ENCODE measurements at places on chromosomes 5 and 9.
A peak's percentile ranks its signal among the peaks of the same experiment; 100 is the strongest.

DNA sequence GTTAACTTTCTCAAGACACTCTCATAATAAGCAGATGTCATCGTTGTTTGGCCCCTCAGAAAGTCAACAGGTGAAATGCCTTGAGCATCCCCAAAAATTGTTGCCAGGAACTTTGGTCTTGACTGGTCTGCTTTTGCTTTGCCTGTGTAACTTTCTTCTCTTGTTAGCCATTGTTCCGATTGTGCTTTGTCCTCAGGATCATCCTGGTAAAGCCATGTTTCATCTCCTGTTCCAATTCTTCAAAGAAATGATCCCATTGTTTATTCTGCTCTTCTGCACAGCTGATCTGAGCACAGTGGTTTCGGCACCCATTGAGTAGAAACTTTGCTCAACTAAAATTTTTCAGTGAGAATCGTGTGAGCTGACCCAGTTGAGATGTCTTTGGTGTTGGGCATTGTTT, 8.1 kb upstream of the ZBED3 start:
- DNase-seq, result no peak

- no peak for DNase-seq
Observed at GRCh38 chr5:157607371-157608161, 32.0 kb upstream of the ADAM19 start.

DNA sequence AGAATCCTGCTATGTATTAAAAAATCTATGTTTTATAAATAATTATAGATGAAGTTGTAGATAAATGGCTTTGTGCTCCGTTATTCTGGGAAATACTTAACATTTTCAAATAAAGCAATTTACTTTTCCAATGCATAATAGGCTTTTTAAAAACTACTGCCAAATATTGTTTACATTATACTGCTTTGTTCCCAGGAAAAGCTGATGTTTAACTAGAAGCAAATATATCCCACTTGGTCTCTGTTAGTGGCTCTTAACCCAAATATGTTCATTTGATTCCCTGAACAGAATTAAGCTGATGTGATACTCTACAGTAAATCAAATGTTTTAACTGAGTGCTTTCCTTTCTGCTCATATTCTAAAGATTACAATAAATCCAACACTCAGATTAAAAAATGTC, 326.3 kb downstream of the SLCO4C1 start:
- no peak for DNase-seq

GRCh38 chr5:167952278-167952995, 339.0 kb upstream of the WWC1 start:
- DNase-seq, result no peak

- no peak for DNase-seq
Observed at GRCh38 chr5:41404757-41405156, 105.6 kb downstream of the PLCXD3 start.

- no peak for DNase-seq
Observed at GRCh38 chr9:24436761-24437160, 108.9 kb downstream of the IZUMO3 start.

- DNase-seq, result no peak
Observed at GRCh38 chr9:98740226-98740881, 31.6 kb upstream of the GABBR2 start.

DNA sequence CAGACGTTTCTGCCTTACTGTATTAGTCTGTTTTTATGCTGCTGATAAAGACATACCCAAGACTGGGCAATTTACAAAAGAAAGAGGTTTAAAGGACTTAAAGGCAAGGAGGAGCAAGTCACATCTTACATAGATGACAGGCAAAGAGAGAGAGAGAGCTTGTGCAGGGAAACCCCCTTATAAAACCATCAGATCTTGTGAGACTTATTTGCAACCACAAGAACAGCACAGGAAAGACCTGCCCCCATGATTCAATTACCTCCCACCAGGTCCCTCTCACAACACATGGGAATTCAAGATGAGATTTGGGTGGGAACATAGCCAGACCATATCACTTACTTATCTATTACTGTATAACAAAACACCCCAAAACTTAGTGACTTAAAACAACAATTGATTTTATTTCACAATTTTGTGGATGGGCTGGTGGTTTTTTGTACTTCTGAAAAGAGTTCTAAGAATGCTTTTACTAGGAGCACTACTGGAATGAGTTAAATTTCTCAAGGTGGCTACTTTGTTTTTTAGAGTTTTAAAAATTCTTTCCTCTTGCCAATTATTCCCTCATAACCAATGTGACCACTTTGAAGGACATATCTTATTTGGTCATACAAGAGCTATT, 10.3 kb downstream of the RUSC2 start:
- DNase-seq, result peak; percentile 11
